ENCODE measurements at places on chromosomes 5 and 9. TPM values are rescaled to one million over a fixed set of nuclear protein-coding genes. Genes with fewer than 3 reads are reported as not detected.

The WWC1 gene
- 1.0 TPM for total RNA-seq

The PKN3 gene
- total RNA-seq, result 1.9 TPM

The DIAPH1 gene
- total RNA-seq, result 161 TPM

The EEIG1 gene
- 440 TPM for total RNA-seq

The FSD1L gene
- 0.38 TPM for total RNA-seq

The LHX3 gene
- 0.11 TPM for total RNA-seq

The RAB3C gene
- not detected for total RNA-seq

The DIPK1B gene
- not detected for total RNA-seq

The FGF10 gene
- not detected for total RNA-seq

The GFI1B gene
- total RNA-seq, result 0.58 TPM

The SEMA5A gene
- 2.9 TPM for total RNA-seq

The RAD23B gene
- 68.1 TPM for total RNA-seq

The TXNDC15 gene
- total RNA-seq, result 20.0 TPM

The PRUNE2 gene
- not detected for total RNA-seq

GRCh38 chr5:62938927-62939326 is 360.3 kb downstream of the LRRC70 start:
- H3K27me3 ChIP-seq, result no peaks in the 10 kb centered on the region
- H3K36me3 ChIP-seq, result no peaks in the 10 kb centered on the region
- H3K4me3 ChIP-seq, result no peak overlapping the region
- H3K27ac ChIP-seq, result no peak overlapping the region
- DNase-seq, result no peak
- no peaks in the 10 kb centered on the region for H3K4me1 ChIP-seq

DNA sequence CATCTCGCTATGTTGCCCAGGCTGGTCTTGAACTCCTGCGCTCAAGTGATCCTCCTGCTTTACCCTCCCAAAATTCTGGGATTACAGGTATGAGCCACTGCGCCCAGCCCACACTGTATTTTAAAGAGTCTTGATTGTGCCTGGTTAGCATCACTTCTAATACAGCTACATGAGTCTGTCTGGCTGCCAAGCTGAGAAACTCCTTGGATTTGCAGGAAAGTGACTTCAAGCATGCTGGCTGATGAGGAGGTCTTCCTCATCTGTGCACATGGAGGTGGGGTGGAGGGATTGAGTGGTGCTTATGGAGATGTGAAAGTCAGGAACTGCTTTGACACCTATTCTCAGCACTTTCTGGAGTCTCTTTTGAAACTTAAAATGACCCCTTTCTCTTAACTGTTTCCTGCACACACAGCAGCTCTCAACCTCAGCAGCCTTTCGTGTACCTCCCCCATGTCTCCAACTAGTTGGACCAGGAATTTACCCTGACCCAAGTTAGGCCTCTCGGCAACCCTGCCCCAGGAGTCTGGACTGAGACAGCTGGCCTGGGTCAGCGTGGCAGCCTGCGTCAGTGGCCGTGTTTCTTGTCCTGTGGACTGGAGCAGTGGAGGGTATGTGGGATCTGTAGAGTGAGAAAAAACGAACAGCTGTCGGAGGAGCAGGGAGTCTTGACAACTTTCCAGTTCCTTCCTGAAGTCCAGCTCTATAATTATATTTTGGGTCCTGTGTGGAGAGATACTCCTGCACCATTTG is 72.5 kb downstream of the ACER2 start:
- no peak overlapping the region for H3K4me3 ChIP-seq
- H3K4me1 ChIP-seq, result no peaks in the 10 kb centered on the region
- H3K27me3 ChIP-seq, result no peaks in the 10 kb centered on the region
- no peak for DNase-seq

GRCh38 chr9:126397056-126397455 is 70.4 kb downstream of the MVB12B start:
- no peak overlapping the region for H3K4me3 ChIP-seq
- H3K27ac ChIP-seq, result no peak overlapping the region
- H3K36me3 ChIP-seq, result peaks cover 9% of the 10 kb centered on the region
- no peaks in the 10 kb centered on the region for H3K27me3 ChIP-seq
- DNase-seq, result peak; percentile 52
- H3K4me1 ChIP-seq, result peaks cover 34% of the 10 kb centered on the region

- H3K4me1 ChIP-seq, result no peaks in the 10 kb centered on the region
- H3K27me3 ChIP-seq, result no peaks in the 10 kb centered on the region
- H3K27ac ChIP-seq, result no peak overlapping the region
- no peak for DNase-seq
- no peaks in the 10 kb centered on the region for H3K36me3 ChIP-seq
Measured at GRCh38 chr5:9712911-9713310, 82.8 kb upstream of the TAS2R1 start.

- H3K27ac ChIP-seq, result no peak overlapping the region
- no peak for DNase-seq
- H3K27me3 ChIP-seq, result no peaks in the 10 kb centered on the region
- H3K4me1 ChIP-seq, result peaks cover 21% of the 10 kb centered on the region
Measured at GRCh38 chr5:82353522-82353921, 75.4 kb upstream of the RPS23 start.

DNA sequence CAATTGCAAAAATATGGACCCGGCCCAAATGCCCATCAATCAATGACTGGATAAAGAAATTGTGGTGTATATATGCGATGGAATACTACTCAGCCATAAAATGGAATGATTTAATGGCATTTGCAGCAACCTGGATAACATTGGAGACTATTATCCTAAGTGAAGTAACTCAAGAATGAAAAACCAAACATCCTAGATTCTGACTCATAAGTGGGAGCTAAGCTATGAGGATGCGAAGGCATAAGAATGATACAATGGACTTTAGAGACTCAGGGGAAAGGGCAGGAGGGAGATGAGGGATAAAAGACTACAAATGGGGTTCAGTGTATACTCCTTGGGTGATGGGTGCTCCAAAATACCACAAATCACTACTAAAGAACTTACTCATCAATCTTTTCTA is 247.6 kb upstream of the FBXL7 start:
- no peak overlapping the region for H3K27ac ChIP-seq
- no peaks in the 10 kb centered on the region for H3K27me3 ChIP-seq
- no peaks in the 10 kb centered on the region for H3K4me1 ChIP-seq

- H3K4me3 ChIP-seq, result no peak overlapping the region
- no peaks in the 10 kb centered on the region for H3K4me1 ChIP-seq
- H3K36me3 ChIP-seq, result no peaks in the 10 kb centered on the region
- DNase-seq, result no peak
- H3K27me3 ChIP-seq, result peaks cover 4% of the 10 kb centered on the region
Measured at GRCh38 chr5:155631116-155631515, 617.6 kb downstream of the KIF4B start.

DNA sequence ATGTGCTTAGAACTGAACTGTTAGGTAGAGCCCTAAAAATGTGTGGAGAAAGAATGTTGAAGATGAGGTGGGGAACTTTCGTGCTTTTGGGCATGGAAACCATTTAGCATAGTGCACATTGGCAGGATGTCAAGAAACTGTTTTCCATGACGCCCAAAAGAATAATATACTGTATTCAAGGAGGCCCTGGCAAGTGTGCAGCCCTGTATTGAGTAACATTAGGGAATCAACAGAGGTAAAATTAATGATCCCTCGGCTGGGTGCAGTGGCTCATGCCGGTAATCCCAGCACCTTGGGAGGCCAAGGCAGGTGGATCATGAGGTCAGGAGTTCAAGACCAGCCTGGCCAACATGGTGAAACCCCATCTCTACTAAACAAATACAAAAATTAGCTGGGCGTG is 20.9 kb upstream of the PLIN2 start:
- no peaks in the 10 kb centered on the region for H3K4me1 ChIP-seq
- H3K27ac ChIP-seq, result no peak overlapping the region
- no peak overlapping the region for H3K4me3 ChIP-seq
- no peaks in the 10 kb centered on the region for H3K36me3 ChIP-seq
- no peaks in the 10 kb centered on the region for H3K27me3 ChIP-seq

DNA sequence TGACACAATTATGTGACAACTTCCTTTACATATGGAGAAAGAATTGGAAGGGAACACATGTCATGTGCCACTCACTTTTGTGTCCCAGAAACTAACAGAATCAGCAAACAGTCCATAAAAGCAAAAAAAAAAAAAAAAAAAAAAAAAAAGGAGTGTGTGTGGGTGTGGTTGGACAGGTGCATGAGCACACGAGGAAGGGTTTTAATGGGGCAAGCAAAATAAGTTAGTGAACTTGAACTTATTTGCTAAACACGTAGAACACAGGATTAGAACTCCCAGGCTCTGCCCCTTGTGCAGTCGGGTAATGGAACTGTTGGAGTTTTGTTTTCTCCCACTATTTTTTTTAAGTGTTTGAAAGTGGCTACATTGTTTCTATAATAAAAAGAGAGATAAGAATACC is 74.8 kb upstream of the PJA2 start:
- no peaks in the 10 kb centered on the region for H3K4me1 ChIP-seq
- no peaks in the 10 kb centered on the region for H3K27me3 ChIP-seq
- no peak overlapping the region for H3K4me3 ChIP-seq

DNA sequence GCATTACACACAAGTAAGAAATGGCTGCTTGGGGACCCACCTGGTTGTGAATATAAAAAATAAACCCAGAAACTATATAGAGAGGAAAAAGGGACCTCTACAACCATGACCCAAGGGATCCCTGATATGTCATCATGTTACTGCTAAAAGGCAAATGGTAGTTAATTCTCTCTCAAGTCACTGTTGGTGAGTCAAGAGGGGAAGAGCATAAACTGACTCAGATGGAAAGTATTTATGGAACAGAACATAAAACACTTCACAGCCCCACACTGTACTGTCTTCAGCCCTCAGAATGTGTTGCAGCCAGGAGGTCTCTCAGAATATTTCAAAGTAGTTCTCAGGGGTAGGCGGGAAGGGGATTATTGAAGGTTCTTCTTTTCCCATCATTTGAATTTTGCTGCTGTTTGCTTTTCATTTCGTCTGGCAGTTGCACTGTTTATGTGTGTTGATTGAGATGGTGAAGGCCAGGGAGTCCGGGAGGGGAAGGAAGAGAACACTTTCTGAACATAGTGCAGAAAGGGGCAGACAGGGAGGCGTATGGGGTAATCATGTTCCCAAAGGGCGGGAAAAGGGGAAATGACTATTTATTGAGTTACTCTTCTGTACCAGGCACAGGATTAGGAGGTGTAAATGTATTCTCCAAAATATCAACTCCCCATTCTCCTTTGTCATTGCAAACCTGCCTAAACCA is 85.5 kb downstream of the TEK start:
- no peaks in the 10 kb centered on the region for H3K36me3 ChIP-seq
- no peaks in the 10 kb centered on the region for H3K4me1 ChIP-seq
- H3K4me3 ChIP-seq, result no peak overlapping the region
- no peaks in the 10 kb centered on the region for H3K27me3 ChIP-seq

- H3K27me3 ChIP-seq, result no peaks in the 10 kb centered on the region
- H3K27ac ChIP-seq, result no peak overlapping the region
- DNase-seq, result no peak
- no peaks in the 10 kb centered on the region for H3K36me3 ChIP-seq
- no peak overlapping the region for H3K4me3 ChIP-seq
Measured at GRCh38 chr5:63306909-63307308, 655.3 kb downstream of the HTR1A start.

DNA sequence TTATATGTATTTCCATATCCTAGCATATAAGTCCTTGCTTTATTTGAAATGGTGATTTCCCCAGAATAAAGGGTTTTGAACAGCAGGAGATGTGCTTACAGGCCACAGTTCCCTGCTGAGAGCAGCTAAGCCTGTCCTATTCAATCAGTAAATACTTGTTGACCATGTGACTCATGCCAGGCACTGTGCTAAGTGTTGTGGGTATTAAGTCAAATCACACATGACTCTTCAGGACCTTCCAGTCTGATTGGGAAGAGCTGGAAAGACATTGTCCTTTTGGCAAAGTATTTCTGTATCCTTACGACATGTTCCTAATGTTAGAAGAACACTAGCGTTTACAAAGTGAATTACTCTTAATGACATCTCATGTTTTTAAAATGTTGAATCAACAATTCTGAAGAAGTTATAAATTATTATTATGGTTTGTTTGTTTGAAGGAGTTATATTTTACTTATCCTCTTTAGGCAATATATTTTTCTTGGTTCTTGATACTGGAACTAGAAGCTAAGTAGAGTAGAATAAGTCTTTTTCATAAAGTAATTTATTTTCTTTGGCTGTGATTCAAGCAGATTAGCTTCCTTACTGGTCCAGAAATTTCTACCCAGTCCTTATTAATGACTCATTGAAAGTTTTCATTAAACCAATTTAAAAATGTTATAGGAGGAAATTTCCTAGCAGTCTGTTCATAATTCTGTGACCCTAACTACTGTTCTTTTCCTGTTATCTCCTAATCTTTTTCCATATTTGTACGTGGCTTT is 82.1 kb downstream of the GAPVD1 start:
- DNase-seq, result no peak
- no peak overlapping the region for H3K4me3 ChIP-seq
- H3K27ac ChIP-seq, result no peak overlapping the region
- H3K36me3 ChIP-seq, result peaks cover 82% of the 10 kb centered on the region
- no peaks in the 10 kb centered on the region for H3K27me3 ChIP-seq

GRCh38 chr9:4069457-4070153 is 230.3 kb downstream of the GLIS3 start:
- H3K36me3 ChIP-seq, result no peaks in the 10 kb centered on the region
- DNase-seq, result no peak
- H3K27me3 ChIP-seq, result no peaks in the 10 kb centered on the region
- no peak overlapping the region for H3K27ac ChIP-seq
- no peaks in the 10 kb centered on the region for H3K4me1 ChIP-seq

DNA sequence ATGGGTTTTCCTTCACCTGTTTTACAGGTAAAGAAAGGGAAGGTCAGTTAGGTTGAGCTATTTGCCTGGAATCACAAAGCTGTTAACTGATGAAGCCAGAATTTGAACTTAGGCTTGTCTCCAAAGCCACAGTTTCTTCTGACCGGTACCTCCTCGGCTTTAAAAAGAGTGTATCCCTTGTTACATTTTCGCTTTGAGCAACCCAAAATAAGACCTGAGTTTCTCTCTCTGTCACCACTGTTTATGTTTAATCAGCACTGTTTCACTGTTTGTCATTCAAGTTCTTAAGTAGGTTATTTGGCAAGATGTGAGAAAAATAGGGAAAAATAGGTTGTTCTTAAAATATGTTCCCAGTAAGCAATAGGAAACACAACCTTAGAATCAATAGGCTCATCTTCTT is 84.6 kb downstream of the VCAN start:
- no peaks in the 10 kb centered on the region for H3K36me3 ChIP-seq
- H3K4me1 ChIP-seq, result no peaks in the 10 kb centered on the region
- no peak overlapping the region for H3K4me3 ChIP-seq
- no peaks in the 10 kb centered on the region for H3K27me3 ChIP-seq
- no peak overlapping the region for H3K27ac ChIP-seq

- DNase-seq, result no peak
- no peak overlapping the region for H3K4me3 ChIP-seq
- no peaks in the 10 kb centered on the region for H3K36me3 ChIP-seq
- H3K27ac ChIP-seq, result no peak overlapping the region
- no peaks in the 10 kb centered on the region for H3K4me1 ChIP-seq
Measured at GRCh38 chr9:87354147-87354546, 143.5 kb upstream of the DAPK1 start.
